SK-N-MC (cell line): ENCODE measurements at places on chromosomes 3 and 15.

DNA sequence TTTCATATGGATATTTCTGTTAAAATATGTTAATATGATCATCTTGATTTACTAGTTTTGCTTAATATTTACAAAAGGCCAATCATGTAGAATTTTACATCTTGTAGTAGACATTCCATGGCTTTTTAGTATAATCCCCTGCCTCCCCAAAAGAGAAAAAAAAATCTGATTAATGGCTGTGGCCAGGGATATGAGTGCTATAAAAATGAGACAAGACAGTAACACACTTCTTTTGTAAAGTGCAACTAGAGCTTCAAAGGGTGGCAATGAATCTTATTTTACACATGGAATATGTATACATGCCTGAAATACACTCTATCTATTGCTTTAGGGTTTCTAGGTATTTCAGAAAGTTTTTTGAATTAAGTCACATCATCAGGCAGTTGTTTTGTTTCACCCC is 112.2 kb upstream of the NANOGP8 start:
- DNase-seq: no peak

- DNase-seq: no peak
These were observed 88.2 kb upstream of the STT3B start for GRCh38 chr3:31444220-31445142.

GRCh38 chr3:9225268-9225667 is 24.2 kb downstream of the SRGAP3 start:
- no peak for DNase-seq

- DNase-seq: no peak
These were observed 69.9 kb downstream of the PDCD6IP start for GRCh38 chr3:33868309-33868708.

- DNase-seq: no peak
These were observed 34.5 kb downstream of the TGFBR2 start for GRCh38 chr3:30640851-30641250.
